ENCODE measurements at places on chromosomes 1 and 21.

- no peak for DNase-seq
These were observed 46.6 kb upstream of the IPO9 start for GRCh38 chr1:201782353-201782752.

GRCh38 chr1:51497340-51497739, 21.7 kb downstream of the EPS15 start:
- DNase-seq: no peak

GRCh38 chr1:172837816-172838679, 179.1 kb downstream of the FASLG start:
- DNase-seq: no peak

GRCh38 chr1:88801575-88802208, 89.7 kb downstream of the GTF2B start:
- peak; percentile 21 for DNase-seq

- DNase-seq: no peak
These were observed 46.8 kb upstream of the PROX1 start for GRCh38 chr1:213940947-213941346.

- DNase-seq: no peak
These were observed 29.2 kb upstream of the AGPAT3 start for GRCh38 chr21:43835861-43836260.

All from fibroblast of the conjunctiva (primary cell).